ENCODE measurements at places on chromosomes 13 and 19. TPM values are rescaled to one million over a fixed set of nuclear protein-coding genes. Genes with fewer than 3 reads are reported as not detected.

Gene TMIGD2
- 50.3 TPM for total RNA-seq

Gene RAB3A
- 4.8 TPM for total RNA-seq

Gene CRX
- total RNA-seq: not detected

Gene CGB8
- total RNA-seq: not detected

Gene LILRA6
- 0.19 TPM for total RNA-seq

Gene SHC2
- total RNA-seq: not detected

Gene OR7A10
- not detected for total RNA-seq

Gene ITGBL1
- not detected for total RNA-seq

Gene FAM216B
- total RNA-seq: not detected

Gene FAAP24
- 4.4 TPM for total RNA-seq

Gene NALCN
- total RNA-seq: not detected

Gene MKNK2
- total RNA-seq: 333 TPM

Gene CBLC
- total RNA-seq: not detected

Gene ZNF534
- not detected for total RNA-seq

Gene ZNF560
- not detected for total RNA-seq

Gene KLK4
- not detected for total RNA-seq

Gene DLEU7
- not detected for total RNA-seq

Gene EGLN2
- total RNA-seq: 152 TPM

Gene CYP2F1
- total RNA-seq: not detected

Gene RDH8
- total RNA-seq: not detected

Gene RASIP1
- 0.14 TPM for total RNA-seq

Gene RFXANK
- 92.8 TPM for total RNA-seq

Gene DPF1
- total RNA-seq: 1.0 TPM

Gene GRIN2D
- total RNA-seq: 0.05 TPM

Gene SMG9
- total RNA-seq: 56.7 TPM

Gene FXYD3
- not detected for total RNA-seq

Gene IFNL1
- total RNA-seq: not detected

Gene ZNF625
- 6.4 TPM for total RNA-seq

Gene TEX26
- total RNA-seq: not detected

Gene PBX4
- total RNA-seq: 26.2 TPM

Gene LILRB2
- total RNA-seq: not detected

Gene TEX101
- not detected for total RNA-seq

Gene ZFP82
- total RNA-seq: 4.3 TPM

Gene GSX1
- total RNA-seq: not detected

Gene EPSTI1
- 41.7 TPM for total RNA-seq

Gene HNRNPA1L2
- 10.5 TPM for total RNA-seq

Gene WDR88
- total RNA-seq: not detected

Gene TRPC4
- total RNA-seq: not detected

Gene PTPRS
- not detected for total RNA-seq

Gene KLK11
- total RNA-seq: not detected

Gene LILRA2
- total RNA-seq: 0.23 TPM

Gene CLEC17A
- not detected for total RNA-seq

Gene ZNF30
- total RNA-seq: 3.9 TPM

Gene GPR12
- total RNA-seq: not detected

Gene PEX11G
- total RNA-seq: 0.84 TPM

Gene DCT
- 0.13 TPM for total RNA-seq

Gene ZNF442
- 0.60 TPM for total RNA-seq

Gene PIN1
- total RNA-seq: 83.8 TPM

Gene CACNA1A
- 1.2 TPM for total RNA-seq

Gene NLRP9
- not detected for total RNA-seq

Gene ZNF681
- 3.7 TPM for total RNA-seq

Gene CAPN12
- 10.2 TPM for total RNA-seq

Gene C19orf73
- total RNA-seq: 2.5 TPM

Gene ZNF729
- not detected for total RNA-seq

Gene MYO1F
- 269 TPM for total RNA-seq

Gene SYNE4
- 2.0 TPM for total RNA-seq

Gene ZNF296
- 3.1 TPM for total RNA-seq
